ENCODE measurements at places on chromosomes 1 and 21.

- no peak for DNase-seq
Measured at GRCh38 chr1:72623299-72623708, 341.0 kb upstream of the NEGR1 start.

GRCh38 chr1:164755690-164756089 is 196.7 kb downstream of the PBX1 start:
- DNase-seq: no peak

GRCh38 chr1:164846731-164847691 is 288.0 kb downstream of the PBX1 start:
- no peak for DNase-seq

GRCh38 chr1:211329764-211330201 is 3.1 kb downstream of the TRAF5 start:
- DNase-seq: no peak

DNA sequence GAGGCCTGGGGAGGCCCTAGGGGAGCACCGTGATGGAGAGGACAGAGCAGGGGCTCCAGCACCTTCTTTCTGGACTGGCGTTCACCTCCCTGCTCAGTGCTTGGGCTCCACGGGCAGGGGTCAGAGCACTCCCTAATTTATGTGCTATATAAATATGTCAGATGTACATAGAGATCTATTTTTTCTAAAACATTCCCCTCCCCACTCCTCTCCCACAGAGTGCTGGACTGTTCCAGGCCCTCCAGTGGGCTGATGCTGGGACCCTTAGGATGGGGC is 5.2 kb downstream of the ELF3 start:
- DNase-seq: no peak

- no peak for DNase-seq
Measured at GRCh38 chr1:8652467-8653046, 164.9 kb downstream of the RERE start.

DNA sequence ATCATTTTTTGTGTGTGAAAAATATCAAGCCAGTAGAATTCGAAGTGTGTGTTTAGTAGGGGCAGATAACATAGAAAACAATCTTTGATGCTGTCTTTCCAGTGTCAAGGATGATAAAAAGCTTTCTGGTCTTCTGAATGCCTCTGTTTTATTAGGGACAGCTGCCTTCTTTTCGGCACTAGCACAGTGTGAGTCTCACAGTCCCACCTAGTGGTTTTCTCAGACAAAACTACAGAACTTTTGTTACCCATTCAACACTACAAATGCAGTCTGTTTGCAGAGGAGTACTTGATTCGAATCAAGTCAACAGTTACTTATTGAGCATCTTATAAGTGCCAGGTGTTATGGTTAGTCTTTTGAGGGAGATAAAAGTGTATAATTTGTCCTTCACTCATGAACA is 30.6 kb upstream of the MCOLN3 start:
- no peak for DNase-seq

- DNase-seq: peak; percentile 2
Measured at GRCh38 chr21:36260030-36260787, 59.8 kb upstream of the MORC3 start.

DNA sequence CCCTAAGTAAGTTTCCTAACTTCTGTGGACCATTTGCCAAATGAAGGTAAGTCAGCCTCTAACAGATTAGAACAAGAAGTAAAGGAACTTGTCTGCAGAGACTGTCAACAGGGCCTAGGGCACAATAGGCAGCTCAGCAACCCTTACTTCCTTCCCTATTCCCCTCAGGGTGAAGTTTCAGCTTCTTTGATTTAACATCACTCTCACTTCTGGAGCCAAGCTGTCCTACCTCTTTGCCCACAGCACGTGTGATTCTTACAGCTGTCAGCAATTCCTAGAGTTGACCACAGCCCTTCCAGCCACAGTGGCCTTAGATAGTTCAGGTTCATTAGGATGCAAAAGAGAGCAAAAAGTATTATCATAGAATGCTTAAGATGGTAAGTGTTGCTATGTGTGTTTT is 7.6 kb upstream of the EIF4G3 start:
- DNase-seq: no peak

GRCh38 chr1:209839875-209840546 is 12.2 kb downstream of the UTP25 start:
- DNase-seq: no peak

DNA sequence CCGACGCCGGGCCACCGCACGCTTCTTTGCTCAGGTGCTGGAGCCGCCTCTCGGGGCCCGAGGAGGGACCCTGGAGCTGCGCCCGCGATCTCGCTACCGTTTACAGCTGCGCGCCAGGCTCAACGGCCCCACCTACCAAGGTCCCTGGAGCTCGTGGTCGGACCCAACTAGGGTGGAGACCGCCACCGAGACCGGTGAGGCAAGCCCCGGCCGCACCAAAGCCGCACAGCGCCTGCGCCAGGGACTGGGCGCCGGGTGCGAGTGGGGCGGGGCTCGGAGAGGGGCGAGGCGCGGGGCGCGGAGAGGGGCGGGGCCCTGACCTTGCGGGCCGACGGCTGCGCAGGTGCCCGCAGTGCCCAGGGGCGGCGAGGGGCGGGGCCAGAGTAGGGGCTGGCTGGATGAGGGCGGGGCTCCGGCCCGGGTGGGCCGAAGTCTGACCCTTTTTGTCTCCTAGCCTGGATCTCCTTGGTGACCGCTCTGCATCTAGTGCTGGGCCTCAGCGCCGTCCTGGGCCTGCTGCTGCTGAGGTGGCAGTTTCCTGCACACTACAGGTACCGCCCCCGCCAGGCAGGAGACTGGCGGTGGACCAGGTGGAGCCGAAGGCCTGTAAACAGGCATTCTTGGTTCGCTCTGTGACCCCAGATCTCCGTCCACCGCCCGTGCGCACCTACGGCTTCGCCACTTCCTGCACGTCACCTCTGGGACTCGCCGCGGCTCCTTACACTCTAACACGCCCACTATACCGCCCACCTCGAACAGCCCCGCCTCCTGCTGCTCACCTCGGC is 9.8 kb upstream of the CDC20 start:
- DNase-seq: peak; percentile 41

GRCh38 chr21:25911730-25912401 is 177.1 kb downstream of the GABPA start:
- DNase-seq: peak; percentile 40

DNA sequence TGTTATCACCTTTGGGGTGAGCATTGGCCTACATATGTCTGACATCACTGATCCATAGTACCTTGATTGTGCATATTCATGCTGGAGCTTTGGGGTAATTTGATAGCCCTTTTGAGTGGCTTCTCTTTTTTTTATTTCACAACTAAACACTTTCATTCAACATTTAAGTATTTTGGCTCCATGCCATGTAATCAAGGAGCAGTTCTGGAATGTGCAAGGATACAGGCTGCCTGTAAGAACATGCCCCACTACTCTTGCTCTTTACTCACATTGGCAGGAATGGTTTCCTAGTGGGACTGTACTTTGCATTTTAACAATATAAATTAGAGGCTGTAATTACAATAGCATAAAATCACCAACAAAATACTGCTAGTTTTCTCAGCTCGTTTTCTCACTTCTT is 300.7 kb upstream of the SPAG17 start:
- no peak for DNase-seq

GRCh38 chr1:209045331-209046057 is 538.0 kb upstream of the CAMK1G start:
- DNase-seq: no peak

DNA sequence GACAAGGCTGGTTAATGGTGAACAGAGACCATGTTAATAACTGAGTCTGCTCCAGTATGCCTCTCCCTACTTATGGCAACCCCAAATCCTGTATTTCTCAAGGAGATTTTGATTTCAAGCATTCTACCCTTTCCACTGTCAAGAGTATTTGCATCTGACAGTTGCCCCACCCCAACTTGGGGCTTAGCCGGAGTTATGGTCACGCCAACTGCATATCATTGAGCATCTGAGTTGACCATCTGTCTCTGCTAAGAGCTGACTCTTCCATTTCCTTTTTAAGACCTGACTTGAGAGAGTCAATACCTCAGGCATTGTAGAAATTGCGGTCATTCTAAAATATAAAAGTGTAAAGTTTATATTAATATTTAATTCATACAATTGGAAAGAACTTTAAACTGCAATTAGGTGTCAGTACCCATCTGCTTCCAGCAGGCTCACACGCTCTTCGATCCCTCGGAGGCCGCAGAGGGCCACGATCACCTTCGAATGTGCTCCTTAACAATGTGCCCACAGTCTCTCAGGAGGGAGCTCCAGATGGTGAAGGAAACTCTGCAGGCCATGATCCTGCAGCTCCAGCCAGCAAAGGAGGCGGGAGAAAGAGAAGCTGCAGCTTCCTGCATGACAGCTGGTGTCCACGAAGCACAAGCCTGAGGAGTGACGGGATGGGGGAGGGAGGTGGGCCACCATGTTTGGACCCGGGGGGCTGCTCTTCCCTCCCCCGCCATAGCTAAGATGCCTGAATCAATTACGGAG is 409.8 kb downstream of the DISC1 start:
- no peak for DNase-seq

DNA sequence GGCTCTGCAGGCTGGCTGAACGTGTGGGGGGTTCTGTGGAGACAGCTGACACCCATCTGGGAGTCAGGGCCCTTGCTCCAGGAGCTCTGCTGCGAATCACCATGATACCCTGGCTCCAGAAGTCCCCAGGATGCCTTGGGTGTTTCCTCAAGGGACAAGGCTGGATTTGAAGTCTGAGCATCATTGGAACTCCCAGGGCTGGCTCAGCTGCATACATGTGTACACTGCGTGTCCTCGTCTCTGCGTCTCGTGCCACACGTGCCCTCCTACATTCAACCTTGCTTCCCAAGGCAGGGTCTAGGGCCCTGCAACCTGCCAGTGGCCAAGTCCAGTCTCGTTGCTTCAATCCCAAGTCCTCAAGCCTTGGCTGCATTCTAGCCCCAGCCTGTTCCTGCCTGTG is 11.7 kb downstream of the CSF1 start:
- DNase-seq: no peak

- no peak for DNase-seq
Measured at GRCh38 chr1:22413799-22414198, 37.9 kb upstream of the ZBTB40 start.

GRCh38 chr1:89277725-89278124 is 5.1 kb upstream of the GBP5 start:
- DNase-seq: no peak

GRCh38 chr21:42202321-42202720 is 16.6 kb upstream of the ABCG1 start:
- DNase-seq: no peak

DNA sequence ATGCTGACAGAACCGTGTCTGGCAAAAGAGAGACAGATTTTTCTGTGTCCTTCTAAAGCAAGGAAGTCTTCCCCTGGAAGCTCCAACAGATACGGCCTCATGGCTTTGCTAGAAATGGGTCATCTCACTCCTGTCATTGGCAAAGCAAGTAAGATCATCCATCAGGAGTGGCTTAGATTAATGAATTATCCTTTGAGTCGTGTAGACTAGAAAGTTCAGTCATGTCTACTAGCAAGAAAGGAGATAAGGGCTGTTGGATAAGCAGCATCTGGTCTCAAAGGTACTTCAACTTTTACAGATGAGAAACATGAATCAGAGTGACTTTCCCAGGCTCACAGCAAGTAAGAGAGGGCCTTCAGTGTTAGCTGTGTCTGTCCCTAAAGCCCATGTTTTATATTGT is 3.4 kb upstream of the AGO3 start:
- DNase-seq: no peak

- no peak for DNase-seq
Measured at GRCh38 chr21:19695796-19696195, 1292.2 kb upstream of the TMPRSS15 start.

- no peak for DNase-seq
Measured at GRCh38 chr1:159960721-159961381, 6.8 kb upstream of the SLAMF9 start.

DNA sequence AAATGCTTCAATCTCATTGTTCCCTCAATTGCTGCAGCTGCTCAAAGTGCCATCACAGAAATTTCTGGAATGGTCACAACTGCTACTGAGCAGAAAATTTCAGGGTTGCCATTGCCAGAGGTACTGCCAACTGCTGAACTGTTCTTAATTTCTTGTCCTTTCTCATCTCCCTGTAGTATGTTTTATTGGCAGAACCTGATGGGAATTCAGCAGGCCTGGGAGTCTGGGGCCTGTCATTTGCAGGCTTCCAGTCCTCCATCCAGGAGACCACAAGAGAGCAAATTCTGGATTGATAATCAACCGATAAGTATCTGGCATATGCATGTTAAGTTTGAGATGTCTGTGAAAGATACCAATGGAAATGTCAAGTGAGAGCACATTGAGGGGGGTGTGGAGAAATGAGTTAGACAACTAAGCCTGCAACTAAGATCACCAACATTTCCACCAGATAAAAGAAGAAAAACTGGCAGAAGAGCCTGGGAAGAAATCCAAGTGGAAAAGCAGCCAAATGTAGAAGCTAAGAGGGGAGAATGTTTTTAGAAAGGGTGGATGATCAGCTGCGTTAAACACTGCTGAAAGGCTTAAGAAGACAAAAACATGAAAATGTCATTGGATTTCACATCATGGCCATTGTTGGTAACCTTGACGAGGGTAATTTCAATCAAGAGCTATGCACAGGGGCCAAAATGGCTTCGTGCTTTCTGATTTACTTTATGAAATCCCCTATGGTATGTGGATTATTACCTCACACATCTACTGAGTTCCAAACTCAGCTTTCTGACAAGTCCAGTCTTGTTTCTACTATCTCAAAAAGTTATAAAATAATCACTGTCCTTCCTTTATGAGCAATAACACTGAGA is 648.1 kb downstream of the PLPP3 start:
- DNase-seq: no peak

DNA sequence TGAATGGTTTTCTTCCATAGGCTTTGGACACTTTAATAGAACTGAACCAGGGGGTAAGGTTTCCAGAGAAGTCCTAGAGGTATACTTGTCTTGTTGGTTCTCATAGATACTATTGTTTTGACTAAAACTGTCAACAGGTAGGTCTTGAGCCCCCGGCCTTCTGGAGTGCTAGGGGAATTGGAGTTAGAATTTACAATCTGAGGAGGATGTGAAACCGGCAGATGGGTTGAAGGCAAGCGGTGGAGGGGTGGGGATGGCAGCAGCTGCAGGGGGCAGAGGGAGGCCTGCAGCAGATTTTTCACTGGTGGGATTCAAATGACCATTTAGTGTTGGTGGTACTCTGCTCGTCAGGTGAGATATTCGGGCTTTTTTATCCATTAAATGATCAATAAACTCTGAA is 4.3 kb upstream of the CD1D start:
- no peak for DNase-seq

- DNase-seq: no peak
Measured at GRCh38 chr1:224805889-224806288, 123.6 kb upstream of the DNAH14 start.

- no peak for DNase-seq
Measured at GRCh38 chr1:47650205-47650604, 212.4 kb downstream of the FOXD2 start.

Measured in C1 segment of cervical spinal cord (tissue), 14 donors.